ENCODE measurements at places on chromosomes 11 and 22.

DNA sequence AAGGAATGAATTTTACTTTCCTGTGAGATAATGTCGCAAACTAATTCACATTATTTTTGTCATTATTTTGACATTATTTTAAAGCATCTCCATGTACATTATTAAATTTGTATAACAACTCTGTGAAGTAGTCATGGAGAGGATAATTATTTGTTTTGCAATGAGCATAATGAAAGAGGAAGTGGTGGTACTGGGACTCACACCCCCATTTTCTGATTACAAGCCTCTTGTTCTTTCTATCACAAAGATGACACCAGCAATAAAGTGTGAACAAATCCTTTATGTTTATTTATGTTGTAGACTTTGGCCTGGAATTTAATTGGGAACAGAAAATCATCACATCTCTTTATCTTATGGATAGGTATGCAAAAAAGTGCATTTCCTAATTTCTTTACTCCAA is 522.6 kb downstream of the TMEM135 start:
- no peak for DNase-seq

DNA sequence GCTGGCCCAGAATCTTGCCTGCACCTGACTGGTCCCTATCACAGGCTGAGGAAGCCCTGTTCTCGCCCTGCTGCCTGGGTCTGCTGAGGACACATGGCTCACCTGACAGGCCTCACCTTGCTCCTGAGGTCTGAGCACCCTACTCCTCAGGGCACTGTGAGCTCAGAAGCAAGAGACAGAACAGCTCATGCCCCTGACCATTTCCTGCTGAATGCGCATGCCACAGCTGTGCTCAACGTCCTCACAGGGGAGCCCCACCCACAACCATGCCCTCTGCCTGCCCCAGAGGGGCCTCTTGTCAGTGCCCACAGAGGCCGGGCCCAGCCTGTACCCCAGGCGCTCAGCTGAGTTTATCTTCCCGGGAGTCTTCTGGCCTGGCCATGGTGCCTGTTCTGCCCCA is 2.8 kb upstream of the TSPO start:
- no peak for DNase-seq

DNA sequence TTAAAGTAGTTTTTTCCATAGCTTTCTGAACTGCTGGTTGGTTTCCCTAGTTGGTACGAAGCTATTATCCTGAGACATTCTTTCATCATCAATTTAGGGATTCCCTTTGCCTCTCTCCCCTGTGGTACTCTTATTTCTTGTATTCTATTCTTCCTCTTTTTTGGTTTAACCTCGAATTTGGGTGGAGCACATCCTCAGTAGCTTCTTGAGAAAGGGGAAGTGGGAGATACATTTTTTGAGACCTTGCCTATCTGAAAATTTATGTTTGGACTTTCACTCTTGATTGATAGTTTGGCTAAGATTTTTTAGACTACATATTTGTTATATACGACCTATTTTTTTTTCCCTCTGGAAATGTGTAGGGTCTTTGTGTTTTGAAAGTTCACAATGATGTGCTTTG is 121.7 kb upstream of the ZBED5 start:
- no peak for DNase-seq

DNA sequence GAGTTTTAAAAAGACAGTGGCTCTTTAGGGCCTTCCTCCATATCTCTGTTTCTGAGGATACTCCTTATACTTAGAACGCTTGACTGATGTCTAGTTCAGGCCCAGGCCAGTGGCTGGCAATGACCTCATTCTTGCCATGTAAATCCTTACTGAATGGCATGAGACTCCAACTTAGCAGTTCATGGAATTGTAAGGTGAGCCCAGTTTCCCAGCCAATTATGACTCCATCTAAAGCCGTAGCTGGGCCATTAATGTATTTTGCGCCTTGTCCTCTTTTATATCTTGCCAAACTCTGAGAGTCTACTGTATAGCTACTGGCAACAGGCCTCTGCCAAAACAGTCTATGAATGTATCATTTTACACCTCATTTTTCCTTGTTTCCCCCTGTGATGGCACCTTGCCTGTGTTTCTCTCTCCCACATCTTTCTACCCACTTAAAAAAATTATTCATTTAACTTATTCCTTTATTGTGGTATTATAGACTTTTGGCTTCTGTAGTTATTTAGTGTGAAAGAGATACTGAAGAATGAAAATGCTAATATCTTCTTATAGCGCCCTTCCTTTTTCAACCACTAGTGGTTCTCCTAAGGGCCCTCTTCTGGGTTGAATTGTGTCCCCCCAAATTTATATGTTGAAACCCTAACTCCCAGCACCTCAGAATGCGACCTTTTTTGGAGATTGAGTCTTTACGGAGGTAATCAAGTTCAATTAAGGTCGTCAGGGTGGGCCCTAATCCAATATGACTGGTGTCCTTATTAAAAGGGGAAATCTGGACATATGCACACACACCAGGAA is 67.4 kb downstream of the ZNRF3 start:
- DNase-seq: no peak

DNA sequence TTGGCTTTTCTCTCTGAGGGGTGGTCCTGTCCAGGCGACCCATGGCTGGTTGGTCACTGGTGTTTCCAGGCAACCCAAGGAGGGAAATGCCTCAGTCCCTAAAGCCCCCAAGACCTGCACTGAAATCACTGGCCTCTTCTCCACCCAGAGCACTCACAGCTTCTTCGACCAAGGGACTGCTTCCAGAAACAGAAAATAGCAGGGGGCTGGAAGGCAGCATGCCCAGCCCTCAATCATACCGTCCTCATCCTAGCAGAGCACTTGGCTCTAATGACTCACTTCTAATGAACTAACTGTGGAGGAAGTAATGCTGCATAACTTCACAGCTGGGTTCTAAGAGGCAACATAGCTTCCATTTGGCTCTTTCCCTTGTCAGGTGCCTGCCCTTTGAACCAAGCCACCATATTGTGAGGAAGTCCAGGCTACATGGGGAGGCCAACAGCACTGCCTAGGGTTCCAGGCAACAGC is 27.6 kb downstream of the DKK3 start:
- DNase-seq: no peak

Measured in stimulated activated CD8-positive, alpha-beta memory T cell treated with anti-CD3 and anti-CD28 coated beads, Interleukin-15, amount 100 ng/mL, for 24 hours (primary cell).